ENCODE measurements at places on chromosomes 7 and 10.

GRCh38 chr10:124092250-124092859 lies 1.0 kb downstream of the CHST15 start:
- DNase-seq = no peak

- no peak for DNase-seq
Measured at GRCh38 chr7:6241607-6241973, 30.8 kb downstream of the CYTH3 start.

- DNase-seq = no peak
Measured at GRCh38 chr10:21161647-21162046, 264.5 kb upstream of the NEBL start.

- no peak for DNase-seq
Measured at GRCh38 chr7:5395246-5395645, 28.4 kb downstream of the TNRC18 start.

GRCh38 chr10:5890452-5890915 lies 441 bp downstream of the FBH1 start:
- peak; percentile 19 for DNase-seq

DNA sequence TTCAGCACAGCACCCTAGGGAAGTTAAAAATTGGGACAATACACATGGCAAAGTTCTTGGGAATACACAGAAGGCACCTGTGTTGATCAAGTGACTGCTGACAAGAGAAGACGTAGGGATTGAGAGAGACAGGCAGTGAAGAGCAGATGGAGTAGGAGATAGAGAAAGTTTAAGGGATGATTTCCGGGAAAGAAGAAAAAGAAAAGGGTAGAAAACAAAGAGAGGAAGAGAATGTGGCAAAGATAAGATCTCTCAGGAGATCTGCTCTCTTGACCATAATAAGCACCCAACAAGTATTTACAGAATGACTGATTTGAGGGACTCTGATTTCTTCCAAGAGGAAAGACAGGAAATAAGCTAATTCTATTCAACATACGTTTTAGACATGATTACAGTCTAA lies 15.1 kb upstream of the RALA start:
- DNase-seq = no peak

- DNase-seq = peak; percentile 93
Measured at GRCh38 chr10:69237528-69238159, 17.5 kb downstream of the HKDC1 start.

DNA sequence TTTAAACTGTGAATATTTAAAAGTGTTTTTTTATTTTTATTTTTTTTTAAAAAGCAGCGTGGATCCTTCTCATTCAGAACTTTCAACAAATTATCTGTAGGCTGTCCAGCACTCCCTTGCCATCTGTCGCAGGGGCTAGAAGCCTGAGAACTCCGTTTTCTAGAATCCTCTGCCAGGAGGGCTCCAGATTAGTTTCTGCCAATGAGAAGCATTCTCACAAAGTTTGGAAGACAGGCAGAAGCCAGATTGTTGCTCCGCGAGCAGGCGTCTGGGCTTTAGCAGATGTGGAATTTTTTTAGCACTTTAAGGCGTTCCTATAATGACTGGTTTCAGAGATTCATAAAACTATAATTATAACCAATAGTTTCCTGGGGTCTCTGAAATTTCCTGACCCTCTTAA lies 220.9 kb upstream of the KIAA1217 start:
- no peak for DNase-seq

- no peak for DNase-seq
Measured at GRCh38 chr7:107690611-107691010, 30.0 kb downstream of the SLC26A4 start.

DNA sequence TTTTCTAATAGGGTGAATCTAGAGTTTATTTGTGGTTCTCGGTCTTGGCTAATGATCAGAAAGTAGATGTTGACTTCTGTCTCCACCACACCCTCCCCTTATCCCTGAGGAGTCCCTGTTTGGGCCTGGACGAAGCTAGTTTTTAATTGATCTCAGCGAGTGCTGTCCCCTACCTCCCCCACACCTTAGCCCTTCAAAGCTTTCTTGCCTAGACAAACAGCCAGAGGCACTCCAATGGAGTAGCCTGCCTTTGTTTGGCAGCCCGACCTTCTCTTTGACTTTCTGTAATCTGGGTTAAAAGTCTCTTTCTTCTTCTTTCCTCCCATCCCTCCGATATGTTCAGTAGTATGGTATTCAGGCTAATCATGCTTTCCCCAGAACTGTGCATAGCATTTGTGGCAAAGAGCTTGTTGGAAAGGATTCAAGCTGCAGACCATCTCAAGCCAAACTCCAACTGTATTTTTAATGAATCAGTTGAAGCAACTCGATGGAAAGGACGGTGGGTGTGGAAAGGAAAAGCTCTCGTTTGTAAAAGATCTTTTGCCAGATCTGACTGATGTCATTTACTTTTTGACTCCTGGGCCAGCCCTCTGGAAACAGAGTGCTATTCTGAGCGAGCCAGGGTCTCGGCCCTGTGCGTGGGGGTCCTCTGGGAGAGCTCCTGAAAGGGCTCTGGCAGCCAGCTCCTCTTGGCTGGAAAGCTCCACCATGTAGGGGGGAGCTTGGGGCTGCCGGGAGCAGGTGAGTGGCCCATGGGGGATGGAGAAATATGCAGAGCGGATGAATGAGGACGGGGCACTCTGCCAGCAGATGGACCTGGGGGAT lies 4.5 kb downstream of the FAM180A start:
- no peak for DNase-seq

DNA sequence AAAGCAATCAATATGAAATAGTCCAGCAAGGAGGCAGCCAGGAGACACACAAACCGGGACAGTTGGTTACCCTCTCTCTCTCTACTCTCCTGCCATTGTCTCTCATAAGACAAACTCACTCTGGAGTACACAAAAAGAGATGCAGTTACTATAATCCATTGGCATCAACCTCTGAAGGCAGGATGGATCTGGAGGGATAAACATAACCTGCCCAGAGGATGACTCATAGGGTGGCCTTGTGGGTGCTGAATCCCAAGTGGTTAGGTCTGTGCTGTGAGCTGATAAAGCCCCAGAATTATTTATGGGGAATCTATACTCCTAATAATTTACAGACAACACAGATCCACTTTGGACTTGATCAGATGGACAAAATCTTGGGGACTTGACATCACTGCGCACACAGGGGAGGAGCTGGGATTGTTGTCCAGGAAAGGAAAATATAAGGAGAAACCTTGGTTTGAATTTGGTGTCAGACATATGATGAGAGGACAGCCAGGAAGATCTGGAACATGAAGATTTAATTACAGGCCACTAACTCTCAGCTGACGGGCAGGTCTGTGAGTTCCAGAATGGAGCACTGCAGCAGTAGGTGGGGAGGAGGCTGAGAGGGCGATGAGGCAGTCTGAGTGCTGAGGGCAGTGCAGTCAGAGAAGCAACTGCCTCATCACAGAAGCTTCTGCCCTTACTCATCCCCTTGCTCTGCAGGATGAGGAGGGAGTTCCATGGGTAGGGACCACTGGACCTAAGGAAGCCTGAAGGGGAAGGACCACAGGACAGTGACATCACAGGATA lies 113.9 kb upstream of the PRSS58 start:
- DNase-seq = no peak

- DNase-seq = no peak
Measured at GRCh38 chr7:104795086-104795485, 218.9 kb upstream of the KMT2E start.

DNA sequence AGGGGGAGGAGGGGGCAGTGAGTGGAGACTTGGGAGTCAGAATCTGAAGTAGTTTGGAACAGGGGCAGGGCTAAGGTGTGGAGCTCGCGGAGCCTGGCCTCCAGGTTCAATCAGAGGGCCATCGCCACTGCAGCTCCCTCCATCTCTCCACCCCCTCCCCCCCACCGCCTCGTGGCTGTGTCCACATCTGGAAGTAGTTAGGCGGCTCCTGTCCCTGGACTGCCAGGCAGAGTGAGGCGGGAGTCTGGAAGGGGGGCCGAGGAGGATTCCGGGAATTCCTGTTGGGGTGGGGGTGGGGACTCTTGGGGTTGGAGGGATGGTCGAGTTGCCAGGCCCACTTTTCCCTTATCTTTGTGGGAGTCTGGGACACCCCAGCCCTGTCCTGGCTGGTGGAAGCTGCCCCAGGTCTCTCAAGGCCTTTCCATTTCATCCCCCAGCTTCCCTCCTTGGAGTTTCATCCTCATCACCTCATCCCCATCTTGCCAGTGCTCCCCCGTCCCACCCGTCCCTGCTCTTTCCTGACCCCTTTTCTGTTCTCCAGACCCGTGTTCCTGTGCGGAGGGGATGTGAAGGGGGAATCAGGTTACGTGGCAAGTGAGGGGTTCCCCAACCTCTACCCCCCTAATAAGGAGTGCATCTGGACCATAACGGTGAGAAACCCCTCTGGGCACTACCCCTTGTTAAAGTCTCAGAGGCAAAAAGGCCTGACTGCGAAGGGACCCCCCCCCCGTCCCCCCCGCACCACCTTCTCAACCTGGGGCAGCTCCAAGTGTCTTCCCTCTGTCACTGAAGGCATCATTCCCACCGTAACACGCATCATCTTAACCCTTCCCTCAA lies 944 bp downstream of the PCOLCE start:
- peak; percentile 27 for DNase-seq

- peak; percentile 88 for DNase-seq
Measured at GRCh38 chr7:90919816-90920215, 323.7 kb downstream of the CDK14 start.

DNA sequence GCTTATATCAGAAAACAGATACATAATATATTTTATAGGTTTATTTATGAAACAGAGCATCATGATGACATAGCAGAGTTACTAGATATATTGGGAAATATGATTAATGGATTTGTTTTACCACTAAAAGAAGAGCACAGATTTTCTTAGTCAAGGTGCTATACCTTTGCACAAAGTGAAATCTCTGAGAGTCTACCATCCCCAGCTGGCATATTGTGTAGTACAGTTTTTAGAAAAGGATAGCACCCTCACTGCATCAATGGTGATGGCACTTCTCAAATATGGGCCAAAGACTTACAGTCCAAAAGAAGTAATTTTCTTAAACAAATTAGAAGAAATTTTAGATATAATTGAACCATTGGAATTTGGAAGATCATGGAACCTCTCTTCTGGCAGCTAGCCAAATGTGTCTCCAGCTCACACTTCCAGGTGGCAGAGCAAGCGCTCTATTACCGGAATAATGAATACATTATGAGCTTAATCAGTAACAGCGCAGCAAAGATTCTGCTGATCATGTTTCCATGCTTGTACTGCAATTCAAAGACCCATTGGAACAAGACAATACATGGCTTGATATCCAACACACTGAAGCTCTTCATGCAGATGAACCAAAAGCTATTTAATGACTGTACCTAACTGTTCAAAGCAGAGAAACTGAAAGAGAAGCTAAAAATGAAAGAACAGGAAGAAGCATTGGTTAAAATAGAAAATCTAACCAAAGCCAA lies 21.9 kb upstream of the CREB3L2 start:
- DNase-seq = no peak

GRCh38 chr10:93006435-93007039 lies 54.1 kb upstream of the CYP26C1 start:
- peak; percentile 40 for DNase-seq

GRCh38 chr10:14876764-14877163 lies 1.9 kb upstream of the SUV39H2 start:
- DNase-seq = no peak

- peak; percentile 91 for DNase-seq
Measured at GRCh38 chr7:16753102-16753931, at the start of gene TSPAN13. TSPAN13 (plus strand) TSS chr7:16753755; CDS start chr7:16753968, 213 bp downstream.

GRCh38 chr10:91564508-91564907 lies 68.4 kb downstream of the PPP1R3C start:
- DNase-seq = no peak

DNA sequence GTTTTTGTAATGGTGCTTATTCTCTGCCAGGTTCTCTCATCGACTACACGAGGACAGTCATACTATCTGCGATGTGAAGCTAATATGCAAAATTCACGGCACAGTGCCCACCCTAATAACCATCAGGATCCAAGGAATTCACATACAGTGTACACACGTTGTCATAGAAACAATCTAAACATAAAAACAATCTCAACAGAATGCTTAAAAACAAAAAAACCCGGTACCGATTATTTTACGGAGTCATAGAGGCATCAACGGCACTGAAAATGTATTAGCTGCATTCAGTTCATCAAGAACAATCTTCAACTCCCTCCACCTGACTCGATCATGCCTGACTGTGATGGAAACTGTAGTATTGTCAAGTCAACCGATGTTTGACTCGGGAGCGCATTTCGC lies 628 bp downstream of the MRPS33 start:
- DNase-seq = no peak

DNA sequence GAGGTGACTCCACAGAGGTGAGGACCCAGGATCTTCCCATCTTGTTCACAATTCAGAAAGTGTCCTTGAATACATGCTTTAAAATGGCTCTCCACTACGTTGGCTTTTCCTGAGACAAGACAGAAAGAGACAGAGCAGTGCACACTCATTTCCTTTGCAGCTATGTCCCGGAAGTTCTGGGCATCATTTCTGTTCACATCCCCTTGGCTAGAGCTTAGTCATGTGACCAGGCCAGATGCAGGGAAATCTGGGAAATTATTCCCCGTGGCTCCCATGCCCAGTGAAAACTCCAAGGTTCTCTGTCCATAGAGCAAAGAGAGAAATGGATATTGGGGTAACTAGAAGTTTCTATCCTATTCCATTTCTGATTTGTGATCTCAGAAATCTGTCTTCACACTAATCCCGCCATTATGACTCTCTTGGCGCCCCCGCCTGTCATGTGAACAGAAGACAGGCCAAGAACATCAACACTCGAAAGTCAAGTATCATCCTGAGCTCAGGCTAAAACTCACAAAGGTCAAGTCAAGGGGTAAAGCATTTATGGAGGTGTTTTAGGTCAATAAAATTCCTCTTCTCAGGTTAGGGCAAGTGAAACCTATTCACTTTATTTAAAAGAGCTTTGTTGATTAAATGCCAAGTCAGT lies 251.4 kb upstream of the HABP2 start:
- no peak for DNase-seq

- DNase-seq = peak; percentile 93
Measured at GRCh38 chr10:25682203-25682851, 251.7 kb upstream of the MYO3A start.

- no peak for DNase-seq
Measured at GRCh38 chr10:77899690-77900089, 26.9 kb downstream of the DLG5 start.

DNA sequence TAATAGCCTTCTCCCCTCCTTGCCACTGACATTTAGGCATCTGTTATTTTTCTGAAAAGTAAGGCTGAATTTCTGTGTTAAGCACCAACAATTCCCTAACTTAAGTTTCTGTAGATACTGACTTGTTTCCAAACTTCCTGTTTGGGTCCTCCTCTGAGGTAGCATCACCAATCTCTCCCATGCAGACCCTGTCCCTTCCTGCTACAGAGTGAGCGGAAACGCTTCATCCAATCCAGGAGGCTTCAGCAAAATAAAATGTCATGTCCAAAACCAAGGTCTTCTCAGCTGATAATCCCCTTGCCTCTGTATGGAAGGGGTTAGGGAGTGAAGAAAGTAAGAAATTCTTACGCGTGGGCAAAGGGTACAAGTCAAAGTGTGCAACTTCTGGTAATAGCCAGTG lies 29.9 kb downstream of the XPNPEP1 start:
- no peak for DNase-seq
